WTC11 (cell line): ENCODE measurements at places on chromosomes 16 and 17. TPM values are rescaled to one million over a fixed set of nuclear protein-coding genes. Genes with fewer than 3 reads are reported as not detected.

Gene TNFRSF17
- total RNA-seq, result 0.18 TPM in 1 of 3 replicates, not detected in the others

Gene DDX42
- total RNA-seq, result 102 to 128 TPM (median 106 TPM) in 3 replicates

Gene CCL13
- total RNA-seq, result not detected in 3 replicates

Gene CACNG4
- 1.6 to 3.4 TPM (median 2.3 TPM) in 3 replicates for total RNA-seq

Gene PDILT
- not detected in 3 replicates for total RNA-seq

DNA sequence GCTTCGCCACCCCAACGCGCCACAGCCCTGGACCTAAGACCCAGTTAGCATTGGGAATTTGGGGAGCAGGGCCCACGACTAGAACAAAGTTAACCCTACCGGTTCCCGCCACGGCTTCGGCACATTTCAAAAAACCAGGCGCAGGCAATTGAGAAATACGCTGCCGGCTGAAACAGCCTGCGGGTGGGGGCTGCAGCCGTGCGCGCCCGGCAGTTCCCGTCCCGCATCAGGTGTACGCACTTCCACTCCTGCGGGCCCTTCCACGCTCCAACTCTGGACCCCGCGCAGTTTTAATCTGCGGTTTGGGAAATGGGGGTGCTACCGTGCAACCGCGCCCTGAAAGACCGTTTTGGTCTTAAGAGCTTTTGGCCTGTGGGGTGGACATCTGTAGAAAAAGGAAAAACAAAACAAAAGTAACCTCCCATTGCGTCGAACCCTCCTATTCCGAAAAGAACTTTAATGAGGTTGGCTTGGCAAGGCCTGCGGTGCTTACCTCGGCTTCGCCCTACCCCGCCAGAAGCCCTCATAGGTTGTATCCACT, 7.1 kb downstream of the IRX5 start:
- DNase-seq, result no peak

GRCh38 chr17:8556074-8556473, 74.5 kb downstream of the MYH10 start:
- DNase-seq, result no peak

GRCh38 chr17:49746791-49747490, 17.0 kb downstream of the FAM117A start:
- DNase-seq, result no peak

DNA sequence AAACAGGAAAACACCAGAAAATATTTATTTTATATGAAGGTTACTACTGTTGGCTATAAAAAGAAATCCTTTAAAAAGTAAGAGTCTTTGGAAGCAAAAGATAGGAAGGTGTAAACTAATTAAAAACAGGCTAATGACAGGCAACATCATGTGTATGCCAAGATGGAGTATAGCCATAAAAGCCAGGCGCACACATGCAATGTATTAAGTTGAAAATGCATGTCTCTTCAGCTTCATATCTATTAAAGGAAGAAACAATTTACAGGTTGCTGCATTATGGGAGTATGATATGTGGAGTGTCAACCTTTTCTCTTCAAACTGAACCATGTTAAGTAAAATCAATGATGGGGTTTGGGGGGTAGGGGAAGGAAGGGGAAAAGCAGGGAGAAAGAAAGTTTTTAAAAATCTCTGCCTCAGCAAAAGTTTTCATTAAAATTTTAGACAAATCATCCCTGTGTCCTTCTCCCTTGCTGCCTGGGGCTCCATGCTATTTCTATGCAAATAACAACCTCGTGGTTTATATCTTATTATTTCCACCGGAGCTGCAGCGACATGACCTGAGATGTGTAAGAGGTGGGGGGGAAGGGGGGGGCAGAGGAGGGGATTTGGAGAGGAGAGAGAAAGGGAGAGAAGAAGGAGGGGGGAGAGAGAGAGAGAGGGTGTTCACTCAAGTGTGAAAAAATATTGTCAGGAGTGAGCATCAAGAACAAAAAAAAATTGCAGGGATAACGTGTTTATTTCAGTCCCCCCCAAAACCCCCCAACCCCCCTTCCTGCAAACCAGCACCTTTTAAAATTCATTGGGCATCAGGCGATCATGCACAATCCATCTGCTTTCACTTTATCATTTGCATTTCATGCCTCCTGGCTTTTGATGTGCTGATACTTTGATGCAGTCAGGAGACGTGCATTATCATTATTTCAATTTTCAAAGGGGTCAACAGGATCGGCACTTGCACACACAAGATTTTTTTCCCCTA, 197.6 kb downstream of the AATF start:
- no peak for DNase-seq

DNA sequence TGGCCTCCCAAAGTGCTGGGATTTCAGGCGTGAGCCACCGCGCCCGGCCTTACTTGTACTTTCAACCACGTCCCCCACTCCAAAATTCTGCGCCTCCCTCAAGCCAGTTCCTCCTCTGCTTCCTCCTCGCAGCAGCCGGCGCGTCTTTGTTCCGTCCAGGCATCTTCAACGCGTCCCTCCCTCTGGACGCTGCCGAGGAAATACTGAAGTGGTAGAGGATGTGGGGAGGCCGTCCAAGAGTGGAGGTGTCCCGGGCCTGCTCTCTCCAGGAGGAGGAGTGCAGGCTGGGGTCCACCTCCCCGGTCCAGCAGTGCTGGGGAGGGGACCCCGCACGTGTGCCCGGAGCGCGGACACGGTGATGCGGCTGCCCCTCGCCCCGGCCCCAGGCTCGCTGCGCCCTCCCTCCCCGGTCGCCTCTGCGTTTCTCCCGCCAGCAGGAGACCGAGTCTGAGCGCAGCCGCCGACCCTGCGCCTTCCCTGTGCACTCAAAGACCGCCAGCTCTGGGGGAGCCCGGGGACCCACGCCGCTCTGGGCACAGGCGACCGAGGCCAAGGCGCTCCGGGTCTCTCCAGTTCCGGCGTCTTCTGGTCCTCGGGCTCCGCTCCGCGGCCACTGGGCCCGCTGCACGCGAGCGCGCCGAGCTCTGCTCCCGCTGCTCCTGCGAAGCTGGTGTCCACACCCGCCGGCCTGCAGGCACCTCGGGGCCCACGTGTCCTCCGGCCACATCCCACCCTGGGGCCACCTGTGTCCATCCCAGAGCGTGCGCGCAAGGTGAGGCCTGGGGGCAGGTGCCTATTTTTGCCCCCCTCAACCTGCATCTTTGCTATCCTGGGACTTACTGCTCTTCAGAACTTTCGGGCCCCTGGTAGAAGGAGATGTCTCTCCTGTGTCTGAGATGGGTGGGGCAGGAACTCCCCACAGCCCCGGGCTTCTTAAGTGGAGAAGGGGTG, 31.7 kb downstream of the OSBPL7 start:
- DNase-seq, result peak; percentile 73

DNA sequence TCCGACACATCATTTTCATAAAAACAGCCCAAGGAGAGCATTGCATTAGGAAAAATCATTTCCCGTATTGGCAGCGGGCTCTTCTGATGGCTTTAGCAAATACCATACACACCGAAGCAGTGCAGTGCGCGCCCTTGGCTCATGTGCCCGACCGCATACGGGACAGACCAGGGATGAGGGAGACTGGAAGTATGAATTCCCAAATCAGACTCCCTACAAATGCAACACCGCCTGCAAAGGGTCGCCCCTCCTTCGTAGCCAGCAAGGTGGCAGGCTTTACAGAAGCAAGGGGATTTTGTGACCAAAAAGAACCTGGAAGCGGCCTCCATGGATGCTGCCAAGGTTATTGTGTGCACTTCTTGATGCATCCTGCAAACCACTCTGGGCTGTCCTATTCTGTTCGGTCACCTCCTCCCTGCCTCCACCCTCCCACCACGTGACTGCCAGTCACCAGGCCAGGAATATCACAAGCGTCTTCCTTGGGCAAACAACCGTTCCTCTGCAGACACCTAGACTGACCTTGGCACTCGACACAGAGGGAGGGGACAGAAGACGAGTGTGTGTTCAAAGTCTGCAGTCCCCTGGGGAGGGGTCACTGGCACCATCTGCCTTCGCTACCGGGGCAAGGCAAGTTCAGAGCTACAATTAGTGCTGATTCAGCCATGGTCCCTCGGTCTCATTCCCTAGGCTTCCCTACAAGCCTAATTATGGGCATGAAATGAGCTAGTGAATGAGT, 460.4 kb downstream of the SLC39A11 start:
- DNase-seq, result no peak

DNA sequence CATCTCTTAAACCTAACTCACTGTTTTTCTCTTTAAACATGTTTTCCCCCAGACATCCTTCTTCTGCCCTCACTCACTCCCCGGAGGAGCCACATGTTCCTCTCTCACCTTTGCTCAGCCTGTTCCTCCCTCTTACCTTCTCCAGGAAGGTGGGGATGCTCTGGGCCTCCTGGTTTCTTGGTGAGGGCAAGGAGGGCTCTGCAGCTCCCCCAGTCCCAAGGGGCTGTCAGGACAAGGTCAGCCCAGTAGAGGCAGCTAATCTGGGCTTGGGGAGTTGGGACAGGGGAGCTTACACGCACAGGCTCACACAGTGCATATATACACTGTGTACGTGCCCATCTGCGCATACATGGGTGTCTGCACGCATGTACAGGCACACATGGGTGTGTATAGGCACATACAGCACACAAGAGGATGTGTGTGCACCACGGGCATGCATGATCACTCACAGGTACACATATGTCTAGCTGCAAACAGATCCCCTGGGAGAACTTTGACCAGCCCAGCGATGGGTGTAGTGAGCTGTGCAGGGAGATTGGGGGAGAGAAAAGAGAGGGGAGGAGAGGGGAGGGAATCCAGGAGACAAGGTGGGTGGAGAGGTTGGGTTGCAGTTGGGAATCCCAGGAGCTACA, 28.6 kb upstream of the SPNS3 start:
- no peak for DNase-seq

DNA sequence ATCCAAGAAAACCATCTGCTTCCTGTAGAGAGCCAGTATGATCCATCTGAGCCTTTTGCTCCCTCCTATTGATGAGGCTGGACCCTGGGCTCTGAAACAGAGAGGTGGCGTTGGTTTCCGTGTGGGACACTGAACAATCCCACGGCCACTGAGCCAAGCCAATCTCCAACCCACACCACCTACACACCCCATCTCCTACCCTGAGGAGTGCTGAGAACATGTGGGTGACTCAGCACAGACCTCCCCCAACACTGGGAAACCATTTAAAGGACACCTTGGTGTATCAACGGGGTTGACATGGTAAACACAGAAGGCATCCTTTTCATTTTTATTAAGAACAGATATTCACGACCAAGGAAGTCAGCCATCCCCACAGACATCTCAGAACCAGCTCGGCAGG, 332.1 kb downstream of the SLC39A11 start:
- no peak for DNase-seq

- DNase-seq, result no peak
These were observed 23.1 kb downstream of the PDIA2 start for GRCh38 chr16:305916-306626.
